ENCODE measurements at places on chromosomes 3 and 15.

- DNase-seq, result no peak
These were observed 44.1 kb upstream of the PFN2 start for GRCh38 chr3:150014782-150015181.

- no peak for DNase-seq
These were observed 17.7 kb upstream of the CPA3 start for GRCh38 chr3:148847351-148847750.

DNA sequence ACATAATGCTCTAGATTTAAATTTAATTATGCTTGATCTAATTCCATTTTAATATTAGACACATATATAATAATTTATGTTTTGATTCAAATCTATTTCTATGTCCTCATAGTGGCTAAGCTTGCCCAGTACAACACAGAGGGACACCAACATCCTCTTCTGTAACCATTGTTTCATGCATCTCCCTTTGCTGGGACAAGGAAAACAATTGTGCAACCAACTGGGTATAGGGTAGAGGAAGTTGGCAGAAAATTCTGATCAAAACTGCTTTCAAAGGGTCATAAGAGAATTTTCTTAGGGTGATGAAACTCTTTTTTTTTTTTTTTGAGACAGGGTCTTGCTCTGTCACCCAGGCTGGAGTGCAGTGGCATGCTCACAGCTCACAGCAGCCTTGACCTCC lies 121.4 kb upstream of the SGO1 start:
- no peak for DNase-seq

DNA sequence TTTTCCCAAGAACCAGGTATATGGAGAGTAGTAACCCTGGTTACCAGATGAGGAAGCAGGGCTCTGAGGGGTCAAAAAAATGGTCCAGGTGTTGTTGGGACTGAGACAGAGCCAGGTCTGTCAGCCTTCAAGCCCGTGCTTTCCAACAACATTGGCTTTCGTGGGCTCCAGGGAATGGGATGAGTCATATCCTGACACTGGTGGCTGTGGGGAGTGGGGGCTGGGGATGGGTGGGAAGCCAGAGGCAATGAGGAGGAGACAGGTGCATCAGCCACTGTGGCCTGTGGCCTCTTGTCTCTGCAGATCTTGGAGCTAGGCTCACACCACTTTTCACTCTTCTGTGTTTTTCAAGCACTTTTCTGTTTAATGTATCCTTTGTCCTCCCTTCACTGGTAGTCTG lies 38.2 kb downstream of the CORO2B start:
- DNase-seq, result peak; percentile 49

DNA sequence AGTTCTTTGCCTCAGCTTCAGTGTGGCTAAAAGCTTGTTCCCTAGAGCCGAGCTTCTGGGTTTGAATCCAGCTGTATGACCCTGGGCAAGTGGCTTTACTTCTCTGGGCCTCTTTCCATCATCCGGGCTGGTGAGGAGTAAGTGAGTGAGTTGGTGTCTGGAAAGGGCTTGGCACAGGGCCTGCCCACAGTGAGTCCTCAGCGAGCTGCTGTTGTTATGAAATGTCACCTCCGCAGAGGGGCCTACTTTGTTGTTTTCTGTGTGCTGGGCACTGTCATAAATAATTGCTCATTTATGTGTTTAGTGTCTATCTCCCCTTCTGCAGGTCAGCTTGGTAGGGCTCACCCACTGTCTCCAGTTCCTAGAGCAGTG lies 31.7 kb downstream of the SLC6A6 start:
- no peak for DNase-seq
